ENCODE measurements at places on chromosomes 12 and 14.

DNA sequence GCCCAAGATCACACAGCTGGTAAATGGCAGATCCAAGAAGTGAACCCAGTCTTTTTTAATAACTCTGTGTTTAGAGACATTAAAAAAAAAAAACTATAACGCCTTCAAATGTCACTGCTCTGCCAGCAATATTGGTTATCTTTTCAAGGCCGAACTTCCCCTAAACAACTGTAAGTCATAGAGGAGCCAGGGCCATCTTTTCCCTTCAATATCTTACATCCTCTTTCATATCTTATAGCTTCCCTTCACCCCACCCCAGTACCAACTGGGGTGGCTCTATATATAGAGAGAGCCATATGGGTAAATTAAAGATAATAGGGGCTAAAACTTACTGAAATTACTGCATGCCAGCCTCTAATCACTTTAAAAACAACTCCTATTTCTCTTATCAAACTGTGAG is 100.2 kb downstream of the STAB2 start:
- DNase-seq, result no peak

DNA sequence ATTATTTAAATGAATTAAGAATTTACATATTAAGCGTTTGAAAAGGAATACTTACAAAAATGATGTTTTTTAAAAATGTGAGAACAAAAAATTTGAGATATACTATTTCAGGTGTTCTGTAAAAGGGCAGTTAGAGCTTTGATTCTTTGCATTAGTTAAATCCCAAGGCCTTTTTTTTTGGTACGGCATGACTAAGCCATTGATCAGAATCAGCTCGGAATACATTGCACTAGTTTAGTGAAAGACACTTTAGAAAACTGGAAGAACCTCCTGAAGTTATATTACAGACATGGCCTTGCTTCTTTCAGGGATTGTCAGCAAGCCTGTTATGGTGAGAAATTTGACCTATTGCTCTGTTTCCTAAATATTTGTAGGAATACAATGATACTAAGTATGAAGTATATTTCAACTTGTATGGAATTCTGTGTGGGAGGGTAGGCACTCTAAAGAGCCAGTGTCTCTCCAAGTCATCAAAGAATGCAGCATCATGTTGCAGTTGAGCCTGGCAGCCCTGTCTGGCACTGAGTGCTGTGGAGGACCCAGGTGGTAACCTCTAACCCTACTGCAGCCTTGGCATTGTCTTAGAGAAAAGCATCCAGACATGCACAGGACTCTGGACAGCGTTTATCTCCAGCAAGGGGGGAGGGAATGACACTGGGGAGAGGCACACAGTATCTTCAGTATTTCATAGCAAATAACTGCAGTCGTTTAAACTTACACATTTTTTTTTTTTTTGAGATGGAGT is 1.5 kb downstream of the KLC1 start:
- DNase-seq, result no peak

DNA sequence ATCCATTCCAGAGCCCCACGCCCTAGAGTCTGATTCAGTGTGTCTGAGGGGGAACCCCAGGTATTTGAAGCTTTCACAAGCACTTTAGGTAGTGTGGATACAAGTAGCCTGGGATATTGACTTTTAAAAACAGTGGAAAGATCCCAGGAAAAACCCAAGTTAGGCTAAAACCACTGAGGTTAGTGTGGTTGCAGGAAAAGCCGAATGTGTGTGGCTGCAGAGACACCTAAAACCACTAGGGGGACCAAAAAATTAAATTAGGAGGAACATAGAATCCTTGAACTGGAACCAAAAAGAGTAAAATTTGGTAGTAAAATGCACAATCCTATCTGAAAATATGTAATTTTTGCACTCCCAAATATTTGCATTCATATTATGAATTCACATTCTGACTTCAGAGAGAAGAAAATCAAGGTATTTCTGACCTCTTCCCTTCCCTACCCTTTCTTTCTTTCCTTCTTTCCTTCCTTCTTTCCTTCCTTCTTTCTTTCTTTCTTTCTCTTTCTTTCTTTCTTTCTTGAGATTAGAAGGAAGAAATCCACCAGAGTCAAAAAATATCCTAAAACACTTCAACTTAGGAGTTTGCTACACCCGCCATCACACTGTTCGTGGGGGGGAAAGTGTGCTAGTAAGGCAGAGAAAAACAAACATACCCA is 37.8 kb downstream of the SLCO1A2 start:
- peak; percentile 15 for DNase-seq

DNA sequence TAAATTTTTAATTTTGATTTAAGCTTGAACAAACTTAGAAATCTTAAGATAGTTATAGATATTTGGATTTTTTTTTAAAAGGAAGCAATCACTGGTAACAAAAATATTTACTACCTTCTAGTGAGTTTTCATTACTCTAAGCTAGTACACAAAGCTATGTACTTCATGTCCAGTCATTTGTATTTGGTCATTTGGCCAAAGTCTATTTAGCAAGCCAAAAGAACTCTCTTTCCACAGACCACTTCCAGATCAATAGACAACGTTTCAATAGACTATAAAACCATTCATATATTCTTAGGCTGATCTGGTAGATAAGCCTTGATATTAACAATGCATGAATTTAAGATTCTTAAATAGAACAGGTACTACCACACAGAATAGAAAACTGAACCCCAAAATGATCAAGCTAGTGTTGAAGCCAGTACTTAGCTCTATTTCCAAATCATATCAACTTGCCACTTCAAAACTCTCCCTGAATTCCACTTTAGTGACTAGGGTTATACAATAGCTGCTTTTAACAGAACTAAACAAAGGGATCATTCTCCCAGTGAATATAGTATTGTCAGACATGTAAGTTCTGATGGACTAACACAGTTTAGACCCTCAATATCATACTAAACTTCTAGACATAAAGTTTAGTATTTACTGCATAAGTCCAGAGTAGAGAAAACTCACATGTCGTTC is 21.7 kb downstream of the CAPRIN2 start:
- DNase-seq, result no peak
